Renal cortical epithelial cell (primary cell): ENCODE measurements at places on chromosomes 11 and 22.

- DNase-seq, result no peak
These were observed 24.2 kb downstream of the KREMEN1 start for GRCh38 chr22:29096736-29097669.

- DNase-seq, result peak; percentile 80
These were observed 492 bp downstream of the JHY start for GRCh38 chr11:122882857-122883645.

DNA sequence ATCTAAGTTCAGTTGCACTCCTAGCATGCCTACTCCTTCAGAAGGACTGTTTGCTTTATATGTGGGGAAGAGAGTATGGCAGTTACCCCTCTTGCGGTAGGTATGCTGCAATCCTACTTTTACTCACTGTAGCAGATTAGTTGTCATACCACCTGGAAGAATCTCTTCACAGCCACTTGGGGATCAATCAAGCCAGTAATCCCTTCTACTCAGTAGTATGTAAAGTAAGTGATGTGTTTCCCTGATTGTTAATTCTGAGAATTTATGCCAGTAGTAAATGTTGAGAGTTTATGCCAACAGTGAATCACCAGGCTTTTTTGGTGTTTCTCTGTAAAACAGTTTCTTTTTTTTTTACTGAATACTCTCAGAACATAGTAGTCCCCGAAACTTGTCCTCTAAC lies 34.4 kb downstream of the PRMT3 start:
- DNase-seq, result no peak

DNA sequence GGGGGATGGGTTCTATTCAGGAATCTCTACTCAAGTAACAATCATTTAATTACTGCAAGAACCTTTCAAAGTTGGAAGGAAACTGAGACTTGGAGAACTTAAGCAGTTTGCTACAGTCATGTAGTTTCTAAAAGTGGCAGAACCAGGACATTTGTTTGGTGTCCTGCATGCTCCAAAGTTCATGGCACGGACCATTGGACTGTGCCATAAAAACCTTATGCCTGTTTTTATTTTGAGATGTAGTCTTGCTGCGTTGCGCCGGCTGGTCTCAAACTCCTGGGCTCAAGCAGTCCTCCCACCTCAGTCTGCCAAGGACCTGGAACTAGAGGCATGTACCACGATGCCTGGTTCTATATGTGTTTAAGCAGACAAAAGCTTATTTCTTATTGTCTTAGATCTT lies 18.6 kb upstream of the AIFM3 start:
- no peak for DNase-seq

DNA sequence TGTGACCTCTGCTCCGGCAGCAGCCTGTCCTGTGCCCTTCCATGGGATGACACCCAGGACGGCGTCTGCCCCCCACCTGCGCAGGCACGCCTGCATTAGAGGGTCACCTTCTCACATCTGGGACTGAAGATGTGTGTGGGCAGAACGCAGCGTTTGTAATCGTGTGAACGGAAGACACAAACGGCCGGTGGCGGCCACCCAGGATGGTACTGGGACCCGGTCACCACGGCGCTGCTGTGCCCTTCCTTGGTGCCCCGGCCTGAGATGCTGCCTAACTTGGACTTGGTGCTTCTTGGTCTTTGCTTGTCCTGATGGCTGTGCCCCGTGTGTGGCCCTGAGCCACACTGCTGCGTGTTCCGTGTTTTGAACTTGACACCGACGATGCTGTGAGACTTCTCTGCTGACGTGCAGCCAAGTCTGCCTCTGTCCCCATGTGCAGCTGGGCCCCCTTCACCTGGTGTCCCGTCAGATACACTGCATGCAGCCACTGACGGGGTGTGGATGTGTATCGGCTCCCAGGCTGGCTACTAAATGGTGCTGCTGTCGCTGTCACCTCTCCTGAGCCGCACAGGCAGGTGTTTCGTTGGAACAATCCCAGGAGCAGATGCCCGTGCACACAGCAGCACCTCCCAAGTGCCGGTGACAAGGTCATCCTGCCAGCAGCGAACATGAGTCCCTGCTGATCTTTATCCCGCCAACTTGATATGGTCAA lies 21.4 kb downstream of the YPEL1 start:
- no peak for DNase-seq

DNA sequence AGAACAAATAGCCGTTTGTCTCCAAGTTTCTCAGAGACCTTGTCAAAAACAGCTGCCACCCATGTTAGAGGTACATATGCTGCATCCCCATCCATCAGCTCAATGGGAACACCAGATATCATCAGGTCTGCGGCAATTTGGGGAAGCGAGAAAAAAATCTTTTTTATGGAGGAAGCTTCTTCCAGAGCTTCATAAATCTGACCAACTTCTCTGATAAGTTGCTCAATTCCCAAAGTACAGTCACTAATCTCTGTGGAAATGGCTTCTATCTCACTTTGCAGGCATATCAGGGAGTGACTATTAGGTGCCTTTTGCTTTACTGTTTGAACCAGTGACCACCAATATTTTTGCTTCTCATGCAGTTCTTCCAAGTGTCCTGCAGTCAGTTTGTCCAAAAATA lies 34.3 kb upstream of the MRPL17 start:
- DNase-seq, result no peak

GRCh38 chr11:74154620-74155281 lies 16.1 kb downstream of the C2CD3 start:
- DNase-seq, result peak; percentile 21

GRCh38 chr11:68955607-68955958 lies 25.2 kb downstream of the MRGPRD start:
- no peak for DNase-seq

DNA sequence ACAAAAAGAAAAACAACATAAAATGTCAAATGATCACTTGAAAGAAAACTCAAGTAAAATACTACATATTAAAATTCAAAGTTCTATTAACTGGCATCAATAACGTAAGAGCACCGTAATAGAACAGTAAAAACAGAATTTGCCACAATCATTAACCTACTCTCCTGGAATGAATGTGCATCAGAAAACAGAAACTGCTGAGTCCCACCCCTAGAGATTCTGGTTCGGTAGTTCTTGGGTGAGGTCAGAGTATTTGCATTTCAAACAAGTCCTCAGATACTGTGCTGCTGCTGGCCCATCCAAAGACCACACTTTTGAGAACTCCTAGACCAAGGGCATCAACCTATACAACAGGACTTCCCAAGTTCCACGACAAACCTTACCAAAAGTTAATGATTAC lies 23.5 kb downstream of the PITPNB start:
- DNase-seq, result peak; percentile 66

DNA sequence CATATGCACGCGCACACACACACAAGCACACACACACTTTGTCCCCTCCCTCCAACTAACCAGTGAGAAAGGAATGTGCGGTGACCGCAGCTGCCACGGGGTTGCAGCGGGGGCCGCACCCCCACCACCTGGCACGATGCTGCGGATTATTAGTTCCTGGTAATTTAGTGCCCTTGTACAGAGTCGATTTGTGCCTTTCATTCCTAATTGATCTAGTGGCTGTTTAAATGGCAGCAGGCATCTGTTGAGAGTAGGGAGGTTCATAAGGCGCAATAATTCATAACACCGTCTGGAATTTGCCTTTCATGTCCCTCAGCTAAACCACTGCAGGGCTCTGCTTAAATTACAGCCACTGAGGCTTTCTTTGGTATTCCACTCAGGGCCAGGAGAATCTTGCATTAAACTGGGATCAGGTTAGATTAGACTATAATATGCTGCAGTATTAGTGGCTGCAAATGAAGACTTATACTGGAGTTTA lies 113.7 kb downstream of the FEZ1 start:
- no peak for DNase-seq

DNA sequence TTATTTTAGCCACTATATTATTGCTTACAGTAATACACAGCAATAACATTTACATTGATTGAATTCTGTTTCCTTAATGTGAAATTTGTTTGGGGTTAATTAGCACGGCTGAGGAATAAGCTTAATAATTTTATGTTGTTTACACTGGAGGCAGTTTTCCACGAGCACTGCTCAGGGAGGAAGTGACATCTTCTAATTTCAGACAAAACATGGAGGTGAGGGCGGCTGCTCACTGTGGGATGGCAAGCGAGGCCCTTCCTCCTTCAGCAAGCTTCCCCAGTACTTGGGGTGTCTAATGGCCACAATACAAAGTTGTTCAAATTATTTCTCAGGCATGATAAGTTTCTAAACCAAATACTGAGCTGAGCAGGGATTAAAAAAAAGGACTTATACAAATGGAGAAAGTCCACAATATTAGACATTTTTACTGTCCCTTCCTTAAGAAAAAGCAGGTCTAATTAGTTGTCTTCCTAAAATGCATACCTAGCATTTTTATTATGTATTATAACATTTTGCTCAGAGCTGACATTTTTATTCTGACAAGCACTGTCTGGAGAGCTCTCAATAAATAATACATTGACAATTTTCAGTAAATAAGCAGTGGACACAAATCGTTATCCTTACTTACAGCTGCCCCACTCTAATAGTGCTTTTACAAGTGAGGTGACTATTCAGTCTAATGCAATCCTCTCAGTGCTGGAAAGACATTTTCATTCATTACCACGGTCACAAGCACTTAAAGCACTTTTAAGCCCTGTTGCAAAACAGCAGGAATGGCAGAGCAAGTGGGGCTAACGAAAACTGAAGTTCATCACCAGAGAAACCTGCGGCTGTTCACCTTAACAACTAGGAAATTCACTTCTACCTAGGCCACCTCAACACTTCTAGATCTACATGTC lies 56.2 kb downstream of the SOX6 start:
- peak; percentile 52 for DNase-seq

DNA sequence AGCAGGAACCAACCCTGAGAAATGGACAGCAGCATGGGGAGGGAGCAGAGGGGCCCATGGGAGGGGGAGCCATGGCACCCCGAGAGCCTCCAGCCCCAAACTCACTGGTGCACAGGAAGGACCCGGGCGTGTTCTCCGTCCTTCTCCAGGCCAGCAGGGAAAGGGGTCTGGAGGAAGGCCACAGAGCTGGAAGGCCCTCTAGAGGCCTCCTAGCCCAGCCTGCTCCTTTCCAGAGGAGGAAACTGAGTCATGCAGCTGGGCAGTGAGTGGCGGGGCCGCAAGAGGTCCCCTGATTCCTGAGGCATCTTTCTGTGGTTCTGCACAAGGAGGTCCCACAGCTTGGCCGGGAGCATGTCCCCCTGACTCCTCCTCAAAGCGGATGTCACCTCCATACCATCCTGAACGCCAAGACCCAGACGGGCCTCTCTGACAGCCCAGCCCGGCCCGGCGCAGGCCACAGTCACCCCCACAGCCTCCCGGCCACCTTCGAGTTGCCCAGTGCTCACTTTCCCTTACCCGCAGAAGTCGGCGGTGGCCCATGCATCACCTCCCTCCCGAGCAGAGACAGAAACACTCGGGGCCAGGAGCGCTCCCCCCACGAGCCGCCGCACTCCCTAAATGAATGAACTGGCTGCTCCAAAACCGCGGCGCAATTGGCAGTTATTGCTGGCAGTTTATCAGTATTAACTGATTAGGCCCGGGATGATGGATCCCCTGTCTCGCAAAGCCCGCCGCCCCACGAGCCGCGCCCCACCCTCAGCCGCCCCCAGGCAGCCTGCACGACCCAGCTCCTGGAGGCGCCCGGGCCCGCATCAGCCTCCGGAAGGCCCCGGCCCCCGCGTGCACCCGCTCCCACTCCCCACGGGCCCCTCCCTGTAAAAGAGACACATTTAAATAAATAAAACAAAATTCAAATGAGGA lies 272.5 kb downstream of the BUD13 start:
- no peak for DNase-seq

- DNase-seq, result no peak
These were observed 78.4 kb downstream of the C22orf31 start for GRCh38 chr22:28983190-28983589.

DNA sequence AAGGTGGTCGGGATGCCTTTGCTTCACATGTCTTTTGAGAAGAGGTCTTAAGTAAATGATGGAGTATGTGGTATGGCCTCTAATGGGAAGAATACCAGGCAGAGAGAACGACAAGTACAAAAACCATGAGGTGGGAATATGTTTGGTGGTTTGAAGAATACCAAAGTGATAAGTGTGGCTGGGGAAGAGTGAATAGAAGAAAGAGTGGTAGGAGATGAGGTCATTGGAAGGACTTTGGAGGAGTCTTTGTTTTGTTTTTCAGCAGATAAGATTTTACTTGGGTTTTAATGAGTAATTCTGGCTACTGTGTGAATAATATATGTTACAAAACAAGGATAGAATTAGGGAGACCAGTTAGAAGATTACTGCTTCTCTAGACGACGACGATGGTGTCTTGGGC lies 515.4 kb downstream of the RAB38 start:
- DNase-seq, result no peak

GRCh38 chr22:50701076-50701419 lies 28.4 kb downstream of the SHANK3 start:
- no peak for DNase-seq

- no peak for DNase-seq
These were observed 9.9 kb downstream of the GTF2H1 start for GRCh38 chr11:18332302-18332701.

DNA sequence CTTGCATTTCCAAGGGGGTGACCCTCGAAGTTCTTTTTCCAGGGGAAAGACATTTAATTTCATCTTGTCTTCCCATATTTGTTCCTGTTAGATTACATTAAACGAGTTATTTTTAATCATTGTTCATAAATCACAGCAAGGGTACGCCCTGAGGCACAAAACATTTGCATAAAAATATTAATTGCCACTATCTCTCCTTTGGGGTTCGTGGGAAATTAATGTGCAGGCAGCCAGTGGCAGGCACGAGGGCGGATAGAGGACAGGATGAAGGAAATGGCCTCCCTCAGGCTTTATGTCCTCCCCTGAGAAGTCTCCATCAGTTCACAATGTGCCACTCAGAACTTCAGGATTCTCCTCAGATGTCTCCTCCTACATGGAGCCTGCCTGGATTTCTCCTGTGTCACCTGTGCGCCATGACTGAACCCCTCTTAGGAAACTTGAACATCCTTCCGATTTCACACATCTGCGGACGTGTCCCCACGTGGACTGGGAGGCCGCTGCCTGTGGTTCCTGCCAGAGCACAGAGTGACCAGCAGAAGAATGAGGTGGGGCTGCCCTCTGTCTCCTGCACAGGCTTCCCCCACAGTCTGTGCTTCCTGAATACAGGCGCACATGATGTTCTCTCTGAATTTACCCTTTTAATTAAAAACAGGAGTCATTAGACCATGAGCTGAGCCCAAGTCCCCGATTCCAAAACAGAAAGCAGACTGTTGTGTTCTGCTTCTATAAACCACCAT lies 1085.9 kb downstream of the TBC1D22A start:
- DNase-seq, result no peak

- DNase-seq, result no peak
These were observed 453.4 kb downstream of the TBC1D22A start for GRCh38 chr22:47215851-47216250.

DNA sequence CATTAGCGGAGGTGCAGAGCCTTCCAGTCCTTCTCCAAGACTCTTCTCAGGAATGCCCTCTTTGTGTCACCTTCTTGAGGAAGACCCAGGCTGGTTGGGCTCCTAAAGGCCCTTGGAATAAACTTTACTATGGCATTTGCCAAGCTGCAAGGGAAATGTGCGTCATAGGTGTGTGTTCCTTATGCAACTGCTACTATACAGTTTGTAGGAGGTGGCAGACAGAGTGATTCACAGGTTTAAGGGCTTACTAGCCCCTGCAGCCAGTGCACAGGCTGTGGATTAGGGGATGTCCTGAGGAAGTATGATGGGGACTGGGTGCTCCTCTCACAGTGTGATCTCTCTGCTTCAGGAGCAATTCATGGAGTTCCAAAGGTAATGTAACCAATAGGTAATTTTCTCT lies 74.6 kb downstream of the TENM4 start:
- DNase-seq, result no peak

- no peak for DNase-seq
These were observed 258.2 kb downstream of the BRD1 start for GRCh38 chr22:49569286-49570031.

- no peak for DNase-seq
These were observed 299.3 kb downstream of the NXPE2 start for GRCh38 chr11:114977651-114978050.

- peak; percentile 83 for DNase-seq
These were observed 21.5 kb upstream of the MALAT1 start for GRCh38 chr11:65477149-65477965.
